ENCODE measurements at places on chromosomes 3 and 15.

DNA sequence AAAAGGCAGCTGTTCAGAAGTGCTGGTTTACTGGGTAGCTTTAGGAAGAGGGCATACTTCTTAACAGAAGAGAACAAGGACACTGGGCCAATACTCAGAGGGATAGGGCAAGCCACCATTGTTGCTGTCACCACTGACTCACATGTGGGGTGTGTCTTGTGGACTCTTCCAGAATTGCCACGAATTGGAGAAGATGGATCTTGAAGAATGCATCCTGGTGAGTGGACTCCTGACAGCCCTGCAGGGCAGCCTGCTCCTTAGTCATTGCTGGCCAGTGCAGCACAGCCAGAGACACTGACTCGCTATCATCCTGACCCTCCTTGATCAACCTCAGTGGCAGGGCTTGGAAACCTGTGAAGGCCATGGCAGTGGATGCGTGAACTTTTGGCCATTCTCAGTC is 62.3 kb downstream of the UBP1 start:
- DNase-seq, result no peak

DNA sequence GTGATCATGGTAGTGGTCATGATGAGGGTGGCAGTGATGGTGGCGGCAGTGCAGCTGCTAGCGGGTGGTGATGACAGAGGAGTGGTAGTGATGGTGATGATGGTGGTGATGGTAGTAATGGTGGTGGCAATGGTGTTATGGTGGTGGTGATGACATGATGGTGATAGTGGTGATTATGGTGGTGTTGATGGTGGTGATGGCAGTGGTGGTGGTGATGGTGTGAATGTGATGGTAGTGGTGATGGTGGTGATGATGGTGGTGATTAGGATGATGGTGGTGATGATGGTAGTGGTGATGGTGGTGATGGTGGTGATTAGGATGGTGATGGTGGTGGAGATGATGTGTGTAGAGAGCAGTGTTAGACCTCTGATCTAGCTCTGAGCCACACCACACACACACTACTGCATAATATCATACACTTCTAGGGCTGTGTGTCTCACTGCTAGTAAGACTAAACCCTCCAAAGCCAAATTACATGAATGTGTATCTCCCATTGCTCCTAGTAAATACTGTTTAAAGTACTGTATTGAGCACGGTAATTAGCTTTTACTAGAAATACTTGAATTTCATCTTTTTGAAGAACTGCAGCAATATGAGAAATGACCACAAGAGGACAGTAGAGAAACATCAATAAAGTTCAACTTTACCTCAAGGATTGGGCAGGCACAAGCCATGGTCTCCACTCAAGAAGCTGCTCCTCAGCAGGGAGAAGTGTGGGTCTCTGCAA is 28.8 kb downstream of the TMED3 start:
- DNase-seq, result no peak

- no peak for DNase-seq
These were observed 342.2 kb downstream of the FOXP1 start for GRCh38 chr3:71241246-71241901.

DNA sequence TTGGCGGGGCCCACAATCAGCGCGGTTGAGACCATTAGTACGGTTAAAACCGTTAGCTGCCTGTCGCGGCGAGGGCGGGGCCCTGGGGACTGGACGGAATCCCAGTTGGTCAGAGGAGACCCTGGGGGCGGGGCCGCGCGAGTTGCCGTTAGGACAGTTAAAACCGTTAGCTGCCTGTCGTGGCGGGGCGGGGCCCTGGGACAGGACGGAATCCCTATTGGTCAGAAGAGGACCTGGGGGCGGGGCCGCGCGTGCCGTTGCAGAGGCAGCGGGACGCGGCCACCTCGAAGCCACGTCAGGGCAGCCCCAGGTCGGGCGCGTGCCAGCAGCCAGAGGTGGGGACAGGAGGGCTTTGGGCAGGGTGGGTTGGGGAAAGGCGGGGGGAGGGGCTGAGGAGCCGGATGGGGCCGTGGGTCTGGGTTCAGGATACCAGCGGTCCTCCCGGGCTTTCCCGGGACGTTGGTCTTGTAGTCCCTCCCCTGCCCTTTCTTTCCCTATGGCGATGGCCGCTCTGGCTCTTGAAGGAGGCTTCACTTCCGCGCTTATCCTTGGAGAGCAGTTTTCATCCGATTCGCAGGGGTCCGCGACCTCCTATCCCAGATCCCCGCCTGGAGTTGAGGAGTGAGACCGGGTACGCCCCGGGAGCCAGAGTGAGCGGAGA is 28.0 kb downstream of the KLHDC8B start:
- DNase-seq, result peak; percentile 42

GRCh38 chr3:65714134-65714533 is 324.6 kb downstream of the MAGI1 start:
- DNase-seq, result no peak
